Stimulated activated CD4-positive, alpha-beta T cell treated with anti-CD3 and anti-CD28 coated beads, Interleukin-12 subunit alpha, Interleukin-12 subunit beta, amount 100 ng/mL, for 48 hours (primary cell): ENCODE measurements at places on chromosomes 5 and 9.

- DNase-seq = no peak
Observed at GRCh38 chr5:88979726-88980125, 96.7 kb upstream of the MEF2C start.

GRCh38 chr5:113227798-113228197 is 207.0 kb downstream of the TSSK1B start:
- DNase-seq = no peak

- DNase-seq = no peak
Observed at GRCh38 chr5:172303162-172303561, 19.6 kb upstream of the UBTD2 start.

DNA sequence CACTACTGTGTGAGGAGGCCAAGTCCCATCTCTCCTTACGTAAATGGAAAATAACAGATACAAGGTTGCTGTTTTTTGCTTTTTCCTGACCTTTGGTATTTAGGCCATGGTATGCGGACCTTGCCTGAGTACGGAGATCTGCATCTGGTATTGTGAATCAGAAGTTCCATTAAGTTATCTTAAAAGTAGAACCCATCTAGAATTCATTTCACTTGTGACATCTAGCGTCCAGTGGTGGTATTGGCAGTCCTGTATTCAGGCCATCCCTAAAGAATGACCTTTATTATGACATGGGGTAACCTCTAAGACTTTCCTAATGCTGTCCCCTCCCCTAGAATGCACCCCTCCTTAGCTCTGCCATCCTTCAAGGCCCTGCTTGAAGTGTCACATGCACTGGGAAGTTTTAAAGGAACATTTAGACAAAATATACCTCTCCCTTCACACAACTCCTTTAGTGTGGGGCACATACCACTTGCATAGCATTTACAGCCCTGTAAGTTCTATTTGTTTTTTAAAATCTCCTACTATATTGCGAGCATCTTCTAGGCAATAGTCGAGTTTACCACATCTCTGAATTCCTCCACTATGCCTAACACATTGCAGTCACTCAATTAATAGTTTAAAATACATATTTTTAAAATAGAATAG is 1.9 kb upstream of the SPDL1 start:
- DNase-seq = peak; percentile 72

- DNase-seq = no peak
Observed at GRCh38 chr9:70012569-70012968, 31.1 kb upstream of the MAMDC2 start.

- DNase-seq = no peak
Observed at GRCh38 chr9:97831843-97832636, 21.0 kb upstream of the FOXE1 start.

DNA sequence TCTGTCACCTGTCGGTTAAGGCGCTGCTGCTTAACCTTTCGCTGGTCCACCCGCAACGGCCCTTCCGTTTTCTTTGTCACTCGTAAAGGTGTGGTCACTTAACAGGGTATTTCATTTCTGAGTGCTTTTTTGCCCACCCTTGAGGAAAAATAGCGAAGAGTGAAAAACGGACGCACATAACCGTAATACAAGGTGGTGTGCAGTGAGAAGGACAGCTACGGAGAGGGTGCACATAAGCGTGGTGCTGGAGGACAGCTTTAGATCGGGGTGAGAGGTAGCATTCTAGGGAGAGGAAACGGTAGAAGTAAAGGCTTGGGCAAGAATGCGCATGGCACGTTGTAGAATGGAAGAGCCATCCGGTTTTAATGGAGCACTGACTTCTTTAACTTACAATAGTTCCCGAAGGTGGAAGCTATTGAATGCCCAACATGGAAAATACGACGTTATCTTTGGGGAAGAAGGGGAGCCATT is 761 bp downstream of the CCT5 start:
- no peak for DNase-seq

DNA sequence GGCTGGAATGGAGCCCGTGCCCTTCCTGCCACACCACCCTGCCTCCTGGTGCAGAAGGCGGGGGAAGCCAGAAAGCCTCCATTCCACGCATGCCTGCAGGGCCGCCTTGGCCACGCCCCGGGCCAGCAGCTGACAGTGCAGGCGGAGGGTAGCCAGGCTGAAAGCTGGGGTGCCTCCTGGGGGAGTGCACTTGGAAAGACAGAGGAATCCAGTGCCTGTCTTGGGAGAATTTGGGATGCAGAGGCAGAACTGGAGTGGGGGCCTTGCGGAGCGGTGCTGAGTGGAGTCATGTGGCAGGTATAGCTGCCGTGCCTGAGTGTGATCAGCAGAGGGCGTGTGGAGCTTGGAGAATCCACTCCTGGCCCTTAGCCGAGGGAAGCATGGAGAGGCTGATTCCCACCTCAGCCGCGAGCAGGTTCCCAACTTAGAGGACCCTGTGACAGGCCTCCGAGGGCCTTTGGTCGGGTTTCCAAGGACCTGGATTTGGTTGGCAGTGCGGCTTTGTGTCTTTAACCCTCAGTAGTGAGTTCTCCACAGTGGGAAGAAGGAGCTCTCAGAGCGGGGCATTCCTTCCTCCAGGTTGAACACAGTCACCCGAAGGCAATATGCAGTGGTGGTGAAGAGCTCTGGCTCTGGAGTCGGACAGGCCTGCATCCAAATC is 9.1 kb upstream of the URM1 start:
- DNase-seq = peak; percentile 43

DNA sequence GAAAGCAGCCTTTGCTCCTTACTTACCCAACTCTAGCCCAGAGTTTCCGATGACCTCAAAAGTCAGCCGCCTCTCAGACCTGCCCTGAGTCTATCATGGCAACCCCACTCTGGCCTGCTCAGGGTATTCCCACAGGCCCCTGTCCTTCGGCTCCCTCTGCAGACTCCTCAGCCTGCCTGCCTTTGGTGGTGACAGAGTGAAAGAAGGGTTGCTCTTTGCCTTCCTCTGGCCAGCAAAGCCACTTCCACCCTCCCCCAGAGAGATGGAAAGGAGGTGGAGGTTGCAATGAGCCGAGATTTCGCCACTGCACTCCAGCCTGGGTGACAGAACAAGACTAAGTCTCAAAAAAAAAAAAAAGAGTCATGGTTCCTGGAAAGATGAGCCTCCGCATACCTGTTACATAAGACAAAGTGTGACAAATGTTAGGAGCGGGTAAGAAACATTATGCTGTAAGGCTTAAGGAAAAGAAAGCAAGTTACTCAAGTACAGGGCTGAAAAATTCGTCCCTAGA is 2.3 kb upstream of the SMIM33 start:
- DNase-seq = no peak

- peak; percentile 40 for DNase-seq
Observed at GRCh38 chr9:27888661-27889295, 315.5 kb upstream of the C9orf72 start.

- DNase-seq = no peak
Observed at GRCh38 chr5:8598356-8598755, 729.4 kb downstream of the MTRR start.

GRCh38 chr5:67765697-67766096 is 449.9 kb upstream of the PIK3R1 start:
- no peak for DNase-seq

GRCh38 chr5:171323806-171324632 is 15.0 kb downstream of the TLX3 start:
- no peak for DNase-seq

- no peak for DNase-seq
Observed at GRCh38 chr5:135207866-135208265, 173.8 kb upstream of the PITX1 start.

DNA sequence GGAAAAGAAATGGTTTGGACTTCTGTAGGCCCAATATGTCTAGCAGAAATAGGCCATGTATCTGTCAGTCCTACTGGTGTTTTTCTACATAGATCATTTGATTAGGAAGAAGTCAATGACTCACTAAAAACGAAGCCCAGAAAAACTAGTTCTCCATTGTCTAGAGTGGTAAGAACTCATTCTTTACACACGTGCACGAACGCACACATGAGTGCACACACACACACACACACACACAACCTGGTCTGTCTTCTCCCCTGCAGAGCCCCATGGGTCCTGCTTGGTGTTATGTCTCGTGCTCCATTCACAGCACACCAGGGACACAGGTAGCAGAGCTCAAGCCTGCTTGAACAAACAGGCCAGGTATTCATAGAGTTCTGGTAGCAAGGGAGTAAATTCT is 14.9 kb upstream of the FCN1 start:
- no peak for DNase-seq

DNA sequence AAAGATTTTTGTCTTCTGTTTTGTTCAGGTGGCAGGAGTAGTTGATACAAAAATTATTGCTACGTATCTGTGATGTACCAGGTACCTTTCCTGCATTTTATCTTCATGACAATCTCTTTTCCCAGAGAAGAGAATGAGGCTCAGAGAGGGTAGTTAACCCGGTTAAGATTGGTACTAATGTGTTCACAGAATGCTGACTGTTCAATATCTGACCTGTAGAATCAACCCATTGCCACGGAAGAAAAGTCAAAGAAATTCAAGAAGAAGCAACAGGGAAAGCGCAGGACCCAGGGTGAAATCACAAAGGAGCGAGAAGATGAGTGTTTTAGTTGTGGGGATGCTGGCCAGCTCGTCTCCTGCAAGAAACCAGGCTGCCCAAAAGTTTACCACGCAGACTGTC is 11.8 kb downstream of the RAB24 start:
- DNase-seq = no peak

DNA sequence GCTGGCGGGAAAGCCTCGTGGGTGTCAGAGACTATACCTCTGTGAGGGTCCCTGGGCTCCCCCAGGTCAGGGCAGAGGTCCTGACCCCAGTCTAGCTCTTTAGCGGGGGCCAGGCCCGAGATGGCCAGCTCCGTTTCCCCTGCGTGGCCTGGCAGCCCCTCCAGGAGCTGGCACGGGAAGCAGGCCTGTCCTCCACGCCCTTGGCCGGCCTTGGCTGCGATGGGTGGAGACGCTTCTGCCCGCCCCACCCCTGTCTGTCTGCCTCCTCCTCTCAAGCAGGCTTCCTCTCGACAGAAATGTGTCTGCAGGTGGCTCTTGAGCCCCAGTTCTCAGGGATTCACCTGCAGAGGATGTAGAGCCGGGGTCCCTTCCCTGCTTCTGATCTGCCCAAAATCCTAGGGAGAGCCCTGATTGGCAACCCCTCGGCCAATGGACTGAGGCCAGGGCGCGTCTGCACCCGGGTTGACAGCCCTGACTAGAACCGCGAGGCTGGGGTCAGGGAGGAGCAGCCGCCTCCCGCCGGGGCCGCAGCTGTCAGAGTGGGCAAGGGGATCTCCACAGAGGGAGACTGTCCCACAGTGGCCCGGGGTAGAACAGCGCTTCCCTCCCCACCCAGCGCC is 2.6 kb upstream of the GRIN1 start:
- DNase-seq = no peak

DNA sequence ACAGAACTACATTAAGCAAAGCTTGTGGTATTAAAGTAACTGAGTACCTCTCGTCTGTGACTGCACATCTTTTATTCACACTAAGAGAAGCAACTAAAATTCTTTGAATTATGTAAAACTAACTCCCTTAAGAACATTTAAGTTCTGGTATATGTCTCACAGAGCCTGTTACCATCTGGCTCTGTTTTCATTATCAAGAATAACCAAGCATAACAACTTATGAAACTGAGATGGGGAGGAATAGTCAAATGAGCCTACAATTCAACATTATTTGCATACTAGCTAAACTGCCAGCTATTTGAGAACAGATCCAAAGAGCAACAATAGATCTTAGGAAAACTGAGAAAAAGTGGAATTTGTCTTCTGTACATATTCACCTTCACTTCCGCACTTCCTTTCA is 25.3 kb upstream of the ISOC1 start:
- no peak for DNase-seq

- DNase-seq = no peak
Observed at GRCh38 chr5:161410640-161411039, 135.9 kb downstream of the GABRB2 start.

DNA sequence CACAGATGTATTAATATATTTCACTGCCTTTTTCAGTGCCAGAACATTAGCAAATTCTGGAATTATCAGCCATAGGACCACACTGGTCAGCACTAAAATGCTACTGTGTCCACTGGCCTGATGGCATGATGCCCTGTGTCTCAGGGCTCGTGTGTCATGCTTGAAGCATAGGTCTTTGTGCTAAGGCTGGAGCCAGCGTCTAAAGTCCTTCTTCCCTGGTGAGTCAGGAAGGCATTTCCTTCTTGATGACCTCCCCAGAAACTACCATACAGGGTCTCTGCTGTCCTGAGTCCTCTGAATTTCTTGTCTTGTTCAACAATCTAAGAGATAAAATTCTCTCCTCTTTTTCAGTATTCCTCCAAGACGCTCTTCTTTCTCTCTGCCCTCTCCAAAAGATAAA is 489.9 kb downstream of the PSAT1 start:
- no peak for DNase-seq

DNA sequence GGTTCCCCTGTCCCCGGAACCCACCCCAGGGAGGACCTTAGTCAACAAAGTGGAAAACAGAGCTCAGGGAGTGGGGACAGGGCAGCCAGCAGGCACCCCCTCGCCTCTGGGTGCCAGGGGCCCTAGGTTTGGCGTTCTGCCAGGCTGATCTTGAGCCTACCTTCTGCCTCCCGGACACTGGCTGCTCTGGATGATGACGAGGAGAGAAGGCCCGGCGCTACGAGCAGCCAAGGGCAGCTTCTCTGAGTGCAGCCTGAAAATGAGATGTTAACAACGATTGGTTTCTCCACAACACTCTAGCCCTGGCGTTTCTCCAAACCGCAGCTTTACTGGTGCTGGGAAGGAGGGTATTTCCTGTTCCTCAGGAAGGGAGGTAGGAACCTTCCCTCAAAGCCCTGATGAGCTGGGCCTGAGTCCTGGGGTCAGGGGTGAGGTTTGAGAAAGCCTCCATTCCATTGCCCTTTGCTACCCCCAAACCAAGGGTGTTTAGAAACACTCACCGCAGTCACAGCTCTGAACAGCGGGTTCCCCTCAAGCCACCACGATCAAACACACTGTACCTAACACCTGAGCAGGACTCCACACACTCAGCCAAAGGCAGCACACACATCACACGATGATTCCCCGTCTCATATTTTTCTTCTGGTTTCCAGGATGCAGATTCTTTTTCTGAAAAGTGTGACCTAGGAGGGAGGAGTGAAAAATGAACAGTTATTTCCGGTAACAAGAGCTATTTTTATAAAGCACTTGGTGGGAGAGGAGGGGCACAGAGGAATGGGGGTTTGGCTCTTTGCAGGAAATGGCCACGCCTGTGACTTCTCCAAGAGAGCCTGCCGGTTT is at the start of gene STING1:
STING1 (minus strand) TSS at position 709 of the 840 bp plus-strand sequence. CDS start 1,054 bp downstream, outside the sequence.
- peak; percentile 62 for DNase-seq

- no peak for DNase-seq
Observed at GRCh38 chr9:106307670-106308069, 555.3 kb upstream of the ZNF462 start.
